ENCODE measurements at places on chromosomes 1 and 21.
A peak's percentile ranks its signal among the peaks of the same experiment; 100 is the strongest.

DNA sequence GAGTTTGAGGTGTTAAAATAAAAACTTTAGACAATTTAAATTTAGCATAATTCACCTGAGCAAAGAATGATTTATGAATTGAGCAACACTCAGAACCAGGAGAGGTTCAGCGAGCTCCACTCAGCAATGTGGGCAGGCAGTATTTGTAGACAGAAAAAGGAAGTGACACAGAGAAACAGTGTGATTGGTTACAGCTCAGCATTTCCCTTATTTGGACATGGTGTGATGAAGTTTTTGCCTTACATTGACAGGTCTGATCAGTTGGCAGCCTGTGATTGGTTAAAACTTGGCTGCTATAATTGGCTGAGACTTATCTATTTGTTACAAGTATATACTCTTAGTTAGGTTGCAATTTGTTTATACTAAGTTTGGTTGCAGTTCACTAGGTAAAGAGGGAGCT is 621.2 kb upstream of the PRMT6 start:
- DNase-seq, result no peak

DNA sequence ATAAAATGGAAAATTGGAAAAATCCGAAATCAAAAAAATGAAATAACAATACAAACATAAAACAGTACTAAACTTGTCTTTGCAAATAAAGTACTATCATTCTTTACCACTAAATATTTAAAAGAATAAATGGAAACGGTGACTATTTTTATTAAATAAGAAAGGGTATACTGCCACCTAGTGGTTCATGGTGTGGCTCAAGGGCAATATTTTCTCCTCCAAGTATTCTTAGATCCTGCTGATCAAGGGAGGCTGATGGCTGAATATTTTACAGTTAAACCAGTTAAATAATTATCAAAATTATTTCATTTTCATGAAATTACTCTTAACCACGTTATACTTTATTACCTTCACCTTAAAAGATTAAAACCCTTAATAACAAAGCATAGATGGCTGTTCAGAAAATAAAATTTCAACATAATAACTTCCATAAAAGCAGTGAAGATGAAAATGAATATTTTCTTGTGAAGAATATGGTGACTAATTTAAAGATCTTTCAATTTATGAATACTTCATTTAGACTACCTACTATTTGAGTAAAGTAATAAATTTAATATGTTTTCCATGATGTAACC is 1793.9 kb downstream of the NCAM2 start:
- peak; percentile 36 for DNase-seq

- no peak for DNase-seq
These were observed 11.7 kb downstream of the IQGAP3 start for GRCh38 chr1:156560585-156561163.

- no peak for DNase-seq
These were observed 38.4 kb upstream of the PRDM2 start for GRCh38 chr1:13661539-13661938.

- DNase-seq, result no peak
These were observed 70.2 kb downstream of the FOXD2 start for GRCh38 chr1:47507881-47508701.

GRCh38 chr1:223016890-223017289 is 126.2 kb downstream of the TLR5 start:
- no peak for DNase-seq

GRCh38 chr1:93446837-93447451 is 974 bp upstream of the FNBP1L start:
- no peak for DNase-seq

GRCh38 chr1:183467687-183468086 is 4.6 kb upstream of the SMG7 start:
- no peak for DNase-seq

DNA sequence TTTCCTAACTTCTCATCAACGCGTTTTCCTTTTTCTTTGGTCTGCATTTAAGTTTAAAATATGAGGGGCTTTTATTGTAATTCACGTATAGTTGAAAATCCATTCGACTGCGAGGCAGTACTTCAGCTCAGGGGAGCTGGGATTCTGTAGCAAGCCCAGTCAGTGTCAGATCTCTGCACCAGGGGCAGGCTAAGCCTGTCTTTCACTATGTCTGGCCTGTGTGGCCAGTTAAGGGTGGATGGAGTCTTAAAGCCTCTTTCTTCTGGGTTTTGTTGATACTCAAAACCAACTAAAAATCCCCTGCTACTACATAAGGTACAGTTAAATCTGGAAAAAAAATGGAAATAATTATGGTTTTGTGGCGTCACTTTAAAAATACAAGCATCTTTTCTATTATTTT is 124.7 kb downstream of the TYW3 start:
- DNase-seq, result no peak

- DNase-seq, result no peak
These were observed 11.9 kb downstream of the PKNOX1 start for GRCh38 chr21:42986125-42986783.

- no peak for DNase-seq
These were observed 13.2 kb downstream of the RXFP4 start for GRCh38 chr1:155954645-155955044.

DNA sequence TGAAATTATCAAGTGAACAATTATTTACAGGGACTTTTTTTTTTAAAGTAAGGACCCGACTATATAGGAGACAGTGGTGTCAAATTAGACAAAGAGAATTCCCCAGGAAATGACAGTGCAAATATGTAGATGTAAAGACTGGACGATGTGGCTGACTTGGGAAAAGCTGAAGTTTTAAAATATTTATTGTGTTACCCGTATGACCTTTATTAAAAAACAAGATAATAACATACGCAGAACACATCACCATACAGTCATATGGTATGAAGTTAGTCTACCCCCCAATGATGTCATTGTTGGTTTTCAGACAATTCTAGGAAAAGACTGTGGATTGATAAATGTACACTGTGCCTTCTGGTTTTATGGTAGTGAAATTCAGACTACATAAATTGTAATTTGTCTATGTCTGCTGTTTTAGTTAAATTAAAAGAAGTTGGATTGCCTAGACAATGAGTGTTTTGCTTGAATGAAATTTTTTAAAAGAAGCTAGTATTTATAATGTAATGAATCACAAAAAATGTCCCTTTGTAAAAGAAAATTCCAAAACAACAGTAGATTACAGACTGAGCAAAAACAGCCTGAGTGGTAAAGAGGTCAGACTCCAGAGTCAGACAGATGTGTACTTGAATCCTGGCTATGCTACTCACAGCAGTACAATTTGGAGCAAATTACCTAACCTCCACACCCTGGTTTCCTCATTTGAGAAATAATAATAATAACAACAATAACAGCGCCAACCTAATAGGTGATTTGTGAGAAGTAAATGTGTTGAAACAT is 15.5 kb upstream of the PDC start:
- no peak for DNase-seq

GRCh38 chr1:7420098-7420445 is 351.0 kb upstream of the VAMP3 start:
- no peak for DNase-seq

GRCh38 chr1:178120088-178120487 is 26.2 kb downstream of the RASAL2 start:
- DNase-seq, result no peak

DNA sequence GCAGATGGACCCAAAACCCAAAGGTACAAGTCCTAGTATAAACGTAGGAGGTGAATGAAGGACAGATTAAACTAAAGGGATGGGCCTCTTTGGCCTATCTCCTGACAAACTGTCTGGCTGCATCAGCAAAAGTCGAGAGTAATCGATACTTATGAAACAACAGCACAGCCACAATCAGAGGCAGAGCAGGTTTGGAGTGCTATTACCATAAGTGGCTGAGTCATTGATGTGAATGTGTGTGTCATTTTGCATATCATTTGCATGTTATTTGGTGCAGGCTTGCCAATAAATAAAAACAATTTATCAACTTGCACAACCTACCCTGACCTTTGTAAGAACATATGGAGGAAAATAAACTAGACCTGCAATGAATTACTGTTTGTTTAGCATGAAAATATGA is 283.1 kb downstream of the NUF2 start:
- no peak for DNase-seq

GRCh38 chr1:84267476-84267875 is 34.0 kb upstream of the SAMD13 start:
- no peak for DNase-seq

All from forelimb muscle (tissue), 1 donor.